ENCODE measurements at places on chromosomes 6 and 20. TPM values are rescaled to one million over a fixed set of nuclear protein-coding genes. Genes with fewer than 3 reads are reported as not detected.

DNA sequence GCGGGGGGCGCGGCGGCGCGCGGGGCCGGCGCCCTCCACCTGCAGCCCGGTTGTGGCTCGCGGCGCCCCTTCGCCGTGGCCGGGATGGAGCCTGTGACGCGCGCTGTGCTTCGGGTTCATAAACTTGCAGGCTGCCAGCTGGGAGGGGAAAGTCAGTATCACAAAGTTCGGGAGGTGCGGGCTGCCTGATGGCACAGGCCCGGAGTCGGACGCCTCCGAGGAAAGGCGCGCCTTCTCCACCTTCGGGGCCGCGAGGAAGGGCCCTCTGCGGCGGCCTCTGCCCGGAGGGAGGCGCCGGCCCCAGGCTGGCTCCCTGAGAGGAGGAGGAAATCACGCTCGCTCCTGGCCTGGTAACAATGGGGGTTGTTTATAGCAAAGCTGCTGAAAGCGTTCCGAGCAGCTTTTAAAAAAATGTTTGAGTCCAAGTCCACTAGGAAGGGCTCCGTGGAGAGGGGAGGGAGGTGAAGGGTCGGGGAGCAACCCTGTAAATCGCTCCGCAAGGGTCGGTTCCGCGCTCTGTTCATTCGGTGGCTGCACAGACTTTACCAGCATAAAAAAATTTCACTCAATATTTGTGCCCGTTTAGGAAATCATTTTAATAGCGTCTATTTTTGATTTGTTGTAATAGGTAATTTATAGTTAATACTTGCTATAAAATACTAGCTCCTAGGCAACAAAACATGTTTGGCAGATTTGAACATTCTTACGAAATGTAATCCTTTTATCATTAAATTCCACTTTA is 1.0 kb downstream of the AFDN start:
- no peak for DNase-seq

DNA sequence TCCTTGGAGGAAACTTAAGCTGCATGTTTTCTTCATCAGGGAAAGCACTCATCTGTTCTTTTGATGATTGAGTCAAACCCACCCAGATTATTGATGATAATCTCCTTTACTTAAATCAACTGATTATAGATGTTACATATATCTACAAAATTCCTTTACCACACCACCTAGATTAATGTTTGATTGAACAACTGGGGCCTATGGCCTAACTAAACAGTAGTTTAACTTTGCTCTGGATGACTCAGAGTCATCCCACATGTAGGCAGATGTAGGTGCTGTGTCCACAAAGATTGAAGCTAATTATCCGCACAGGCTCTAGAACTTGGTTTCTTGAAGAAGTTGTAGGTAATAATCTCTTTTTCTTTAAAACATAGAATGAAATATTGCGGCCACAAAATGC is 42.2 kb downstream of the PKIB start:
- no peak for DNase-seq

GRCh38 chr20:1805161-1805581 is 90.0 kb upstream of the SIRPA start:
- DNase-seq, result no peak

DNA sequence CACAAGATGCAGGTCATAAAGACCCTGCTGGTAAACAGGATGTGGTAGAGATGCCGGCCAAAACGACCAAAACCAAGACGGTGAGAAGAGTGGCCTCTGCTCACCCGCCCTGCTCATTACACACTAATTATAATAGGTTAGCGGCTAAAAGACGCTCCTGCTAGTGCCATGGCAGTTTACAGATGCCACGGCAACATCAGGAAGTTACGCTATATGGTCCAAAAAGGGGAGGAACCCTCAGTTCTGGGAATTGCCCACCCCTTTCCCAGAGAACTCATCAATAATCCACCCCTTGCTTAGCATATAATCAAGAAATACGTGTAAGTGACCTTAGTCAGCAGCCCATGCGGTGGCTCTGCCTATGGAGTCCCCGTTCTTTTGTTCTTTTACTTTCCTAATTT is 17.6 kb downstream of the BHLHE23 start:
- DNase-seq, result no peak

GRCh38 chr6:12548526-12548925 is 168.0 kb upstream of the PHACTR1 start:
- no peak for DNase-seq

- no peak for DNase-seq
Measured at GRCh38 chr6:113819169-113819830, 37.8 kb upstream of the MARCKS start.

GRCh38 chr6:41874741-41875140 is 20.4 kb downstream of the USP49 start:
- no peak for DNase-seq

DNA sequence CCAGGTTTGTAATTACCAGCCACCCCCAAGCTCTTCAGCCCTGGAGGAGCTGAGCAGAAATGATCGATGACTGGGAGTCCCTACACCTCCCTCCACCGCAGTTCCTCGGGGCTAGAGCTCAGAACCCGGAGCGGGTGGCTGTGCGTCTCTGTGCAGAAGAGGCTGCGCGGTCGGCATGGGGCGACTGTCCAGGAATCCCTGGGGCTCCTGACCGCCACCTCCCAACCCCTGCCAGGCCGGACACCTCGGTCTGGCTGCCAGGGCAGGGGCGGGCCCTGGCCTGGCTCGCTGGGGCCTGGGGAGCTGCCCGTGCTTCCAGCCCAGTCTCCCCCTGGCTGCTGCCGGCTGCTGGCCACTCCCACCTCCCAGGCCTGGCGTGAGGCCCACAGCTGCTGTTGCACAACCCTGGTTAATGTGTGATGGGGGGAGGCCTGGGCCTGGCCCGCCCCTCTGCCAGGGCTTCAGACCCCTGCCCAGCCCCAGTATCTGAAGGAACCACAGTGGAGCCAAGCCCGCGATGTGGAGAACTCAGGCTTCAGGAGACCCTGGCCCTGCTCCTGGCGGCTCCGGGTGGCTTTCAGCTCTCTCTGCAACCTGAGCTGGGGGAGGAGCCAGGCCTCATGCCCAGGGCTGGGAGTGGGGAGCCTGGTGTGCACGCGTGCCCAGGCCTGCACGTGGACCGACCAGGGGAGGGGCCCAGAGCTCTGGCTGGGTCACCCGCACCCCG is 1.2 kb downstream of the SLC2A4RG start:
- DNase-seq, result peak; percentile 94

DNA sequence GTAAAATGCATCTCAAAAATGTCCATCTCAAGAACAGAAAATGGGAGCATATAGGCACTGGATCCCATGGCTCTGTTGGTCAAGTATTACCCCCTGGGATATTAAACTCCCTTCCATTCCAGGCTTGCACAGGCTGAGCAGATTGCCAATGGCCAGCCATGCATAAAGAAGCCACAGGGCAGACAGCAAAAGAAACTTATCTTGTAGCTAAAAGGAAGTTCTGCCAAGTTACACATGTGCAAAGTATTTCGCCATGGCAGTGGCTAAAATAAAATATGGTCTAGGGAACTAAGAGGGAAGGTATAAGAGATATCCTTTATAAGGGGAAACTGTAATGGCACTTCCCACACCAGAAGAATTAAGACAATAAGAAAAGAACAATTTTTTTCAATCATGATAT is 415.6 kb upstream of the BTBD3 start:
- DNase-seq, result no peak

- no peak for DNase-seq
Measured at GRCh38 chr6:138374815-138375214, 2.9 kb upstream of the SMIM28 start.

DNA sequence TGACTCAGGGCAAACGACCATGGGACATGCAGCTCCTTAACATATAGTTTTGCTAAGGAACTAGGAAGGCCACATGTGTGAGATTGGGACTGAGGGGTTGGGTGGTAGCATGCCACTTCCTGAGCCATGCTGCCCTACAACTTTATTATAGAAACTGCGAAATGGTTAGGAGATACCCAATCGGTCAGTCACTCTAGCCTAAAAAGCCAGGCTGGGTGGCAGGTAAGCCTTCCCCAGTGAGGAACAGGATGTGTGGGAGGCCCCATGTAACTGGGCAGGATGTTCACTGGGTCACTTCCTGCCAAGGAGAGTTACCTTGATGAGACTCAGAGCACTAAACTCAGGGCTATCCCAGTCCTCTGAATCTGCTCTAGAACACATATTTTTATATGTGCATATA is 123.5 kb downstream of the MAP3K7 start:
- no peak for DNase-seq

GRCh38 chr6:3656076-3656475 is 95.4 kb downstream of the PXDC1 start:
- no peak for DNase-seq

- DNase-seq, result no peak
Measured at GRCh38 chr6:90098001-90098531, 198.6 kb downstream of the BACH2 start.

DNA sequence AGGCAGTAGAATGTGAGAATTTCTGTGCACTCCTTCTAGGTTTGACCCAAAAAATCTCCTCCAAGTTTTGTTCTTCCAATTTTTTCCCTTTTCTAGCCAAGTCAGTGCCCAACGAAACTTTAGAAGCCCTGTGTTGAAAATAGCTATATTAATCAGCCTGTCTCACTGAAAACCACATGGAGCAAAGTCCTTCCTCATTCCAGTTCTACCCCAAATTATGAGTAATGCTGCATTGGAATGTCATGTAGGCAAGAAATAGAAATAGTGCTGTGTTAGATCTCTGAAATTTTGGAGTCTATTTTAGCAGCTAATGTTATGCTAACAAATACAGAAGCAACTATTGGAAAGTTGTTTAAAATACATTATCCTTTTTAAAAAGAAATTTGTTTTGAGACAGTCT is 725.5 kb downstream of the TBC1D32 start:
- no peak for DNase-seq

- no peak for DNase-seq
Measured at GRCh38 chr6:40708049-40708448, 120.9 kb upstream of the LRFN2 start.

DNA sequence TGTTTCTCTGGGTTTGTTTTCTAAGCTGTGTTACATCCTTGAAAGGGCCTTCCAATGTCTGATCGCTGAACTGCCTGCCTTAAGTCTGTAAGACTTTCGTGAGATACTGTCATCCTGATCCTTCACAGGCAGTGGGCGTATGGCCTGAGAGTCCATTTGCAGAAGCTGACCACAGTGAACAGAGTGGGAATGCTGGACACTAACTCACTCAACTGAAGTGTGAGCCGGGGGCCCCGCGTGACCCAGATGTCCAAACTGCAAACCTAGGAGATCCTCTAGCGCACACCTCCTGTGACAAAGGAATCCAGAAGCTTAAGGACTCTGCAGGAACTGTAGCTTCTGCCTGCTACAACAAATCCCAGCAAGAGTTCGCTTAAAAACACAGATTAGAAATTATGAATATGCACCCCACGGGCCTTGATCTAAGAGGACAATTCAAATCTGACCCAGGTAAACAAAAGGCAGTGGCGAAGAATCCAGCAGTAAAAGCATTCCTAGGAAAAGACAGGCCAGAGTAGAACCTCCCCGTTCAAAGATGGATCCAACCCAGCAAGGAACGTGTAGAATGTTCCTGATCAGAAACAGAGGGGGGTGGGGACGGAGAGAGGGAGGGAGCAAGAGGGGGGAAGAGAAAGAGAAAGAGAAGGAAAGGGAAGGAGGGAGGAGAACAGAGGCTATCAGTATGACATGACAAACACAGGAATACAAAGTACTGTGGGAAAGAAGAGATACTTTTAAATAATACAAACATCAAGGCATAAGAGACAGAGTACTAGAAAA is 135.0 kb upstream of the AFDN start:
- DNase-seq, result peak; percentile 49

GRCh38 chr6:52616059-52616690 is 39.3 kb upstream of the TRAM2 start:
- no peak for DNase-seq

GRCh38 chr6:158022749-158023596 is 41.3 kb downstream of the SYNJ2 start:
- DNase-seq, result peak; percentile 73

TMEM244 gene
- not detected for total RNA-seq

TCP11 gene
- not detected for total RNA-seq

FAM229B gene
- 27.9 TPM for total RNA-seq

GABRR2 gene
- 1.4 TPM for total RNA-seq
